Cortex of kidney (tissue), 1 donor: ENCODE measurements at places on chromosomes 3 and 15.

- DNase-seq, result no peak
Observed at GRCh38 chr3:150878290-150878689, 26.9 kb downstream of the MINDY4B start.

DNA sequence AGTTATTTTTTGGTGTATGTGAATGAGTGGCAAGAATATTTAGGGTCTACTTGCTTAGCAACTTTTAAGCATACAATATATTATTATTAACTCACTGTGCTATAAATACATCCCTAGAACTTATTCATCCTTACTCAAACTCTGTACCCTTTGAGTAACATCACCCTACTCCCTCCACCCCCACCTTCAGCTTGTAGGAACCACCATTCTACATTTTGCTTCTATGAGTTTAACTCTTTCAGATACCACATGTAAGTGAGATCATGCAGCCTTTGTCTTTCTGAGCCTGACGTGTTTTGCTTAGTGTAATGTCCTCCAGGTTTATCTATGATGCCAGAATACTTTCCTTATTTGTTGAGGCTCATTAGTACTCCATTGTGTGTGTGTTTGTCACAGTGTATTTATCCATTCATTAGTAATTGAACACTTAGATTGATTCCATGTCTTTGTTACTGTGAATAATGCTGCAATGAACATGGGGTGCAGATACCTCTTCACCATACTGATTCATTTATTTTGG lies 526.9 kb downstream of the PYDC2 start:
- no peak for DNase-seq

DNA sequence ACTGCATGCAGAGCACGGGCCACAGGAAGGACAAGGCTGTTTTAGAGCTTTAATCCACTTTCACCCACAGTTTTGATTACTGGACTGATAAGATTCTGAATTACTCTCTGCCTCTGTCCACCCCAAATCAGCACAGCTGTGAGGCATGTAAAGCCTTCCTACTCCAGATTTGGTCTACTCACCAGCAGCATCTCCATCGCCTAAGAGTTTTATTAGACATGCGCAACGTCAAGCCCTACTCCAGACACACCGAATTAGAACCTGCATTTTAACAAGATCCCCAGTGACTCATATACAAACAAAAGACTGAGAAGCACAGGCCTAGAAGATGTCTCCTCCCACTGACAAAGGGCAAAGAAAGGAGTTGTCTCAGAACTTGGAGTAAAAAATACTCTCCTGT lies 221.2 kb downstream of the TUSC7 start:
- DNase-seq, result no peak

DNA sequence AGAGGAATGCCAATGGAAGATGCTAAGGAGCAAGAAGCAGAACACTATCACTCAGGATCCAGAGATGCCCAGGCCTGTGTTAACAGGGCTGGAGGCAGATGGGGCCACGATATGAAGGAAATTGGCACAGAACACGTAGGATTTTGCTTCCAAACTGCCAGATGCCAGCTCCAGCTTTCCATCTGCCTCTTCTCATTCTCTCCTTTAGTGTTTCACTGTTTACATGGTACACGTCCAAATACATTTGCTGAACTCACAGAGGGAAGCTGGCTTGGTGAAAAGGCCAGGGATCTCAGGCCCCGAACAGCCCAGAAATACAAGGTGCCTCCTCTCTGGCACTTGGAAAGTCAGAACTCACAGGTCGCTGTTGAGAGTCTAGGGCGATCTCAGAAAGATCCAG lies 187.0 kb downstream of the NTRK3 start:
- DNase-seq, result no peak

GRCh38 chr3:115977866-115978265 lies 354.6 kb downstream of the GAP43 start:
- DNase-seq, result no peak

- no peak for DNase-seq
Observed at GRCh38 chr15:93789441-93789840, 441.9 kb upstream of the MCTP2 start.

- DNase-seq, result no peak
Observed at GRCh38 chr3:188401244-188401993, 247.5 kb downstream of the LPP start.

DNA sequence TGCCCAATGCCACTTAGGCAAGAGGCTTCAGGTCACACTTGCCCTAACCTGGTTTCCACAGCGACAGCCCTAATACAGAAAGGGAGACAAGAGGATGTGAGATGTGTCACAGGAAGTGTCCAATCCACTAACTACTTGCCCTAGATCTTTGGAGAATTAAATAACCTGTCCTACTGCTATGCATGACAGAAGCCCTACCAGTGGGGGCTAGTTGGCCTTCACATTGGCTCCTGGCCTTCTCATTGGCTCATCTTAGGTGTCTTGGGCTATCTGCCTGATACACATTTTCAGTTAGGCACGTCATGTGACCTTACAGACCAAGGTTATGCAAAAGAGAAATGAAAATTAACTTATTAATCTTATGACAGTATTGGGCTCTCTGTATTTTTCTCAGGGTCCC lies 449.9 kb downstream of the FHIT start:
- DNase-seq, result no peak

DNA sequence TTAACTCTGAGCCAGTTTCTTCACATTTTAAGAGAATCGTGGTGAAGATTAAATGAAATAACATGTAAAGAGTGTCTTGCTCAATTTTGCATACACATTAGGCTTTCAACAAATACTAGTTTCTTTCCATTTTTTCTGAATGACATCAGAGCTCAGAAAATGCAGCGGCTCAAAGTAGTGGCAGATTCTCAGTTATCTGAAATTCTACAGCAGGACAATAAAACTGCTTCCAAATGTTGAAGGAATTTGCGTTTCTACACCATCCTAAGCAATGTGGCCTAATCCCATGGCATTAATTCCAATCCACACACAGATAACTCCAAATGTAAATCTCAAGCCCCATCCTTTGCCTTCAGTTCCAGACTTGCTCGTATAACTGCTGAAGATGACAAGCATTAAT lies 115.8 kb downstream of the PLCH1 start:
- DNase-seq, result no peak

- no peak for DNase-seq
Observed at GRCh38 chr3:10021856-10022775, 4.1 kb upstream of the FANCD2 start.

DNA sequence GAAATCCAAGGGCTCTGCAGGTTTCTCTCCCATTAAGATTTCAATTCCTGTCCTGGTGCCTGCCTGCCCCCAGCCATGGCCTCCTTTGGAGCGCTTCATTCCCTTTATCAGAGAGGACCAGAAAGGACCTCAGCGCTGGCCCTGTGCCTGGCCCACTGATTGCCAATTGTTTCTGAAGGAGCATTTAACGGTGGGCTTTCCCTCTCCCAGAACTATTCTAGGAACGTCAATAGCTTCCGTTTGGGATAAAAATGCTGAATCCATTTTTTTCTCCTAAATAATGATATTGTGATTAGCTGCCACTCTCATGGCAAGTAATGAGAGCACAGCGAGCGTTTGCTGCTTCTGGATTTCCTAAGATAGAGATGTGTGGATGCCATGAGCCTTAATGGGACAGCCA lies 12.2 kb upstream of the SLC6A1 start:
- DNase-seq, result no peak

GRCh38 chr15:40353697-40354096 lies 2.9 kb downstream of the PHGR1 start:
- DNase-seq, result no peak

GRCh38 chr3:146532406-146532805 lies 12.0 kb downstream of the PLSCR1 start:
- no peak for DNase-seq

DNA sequence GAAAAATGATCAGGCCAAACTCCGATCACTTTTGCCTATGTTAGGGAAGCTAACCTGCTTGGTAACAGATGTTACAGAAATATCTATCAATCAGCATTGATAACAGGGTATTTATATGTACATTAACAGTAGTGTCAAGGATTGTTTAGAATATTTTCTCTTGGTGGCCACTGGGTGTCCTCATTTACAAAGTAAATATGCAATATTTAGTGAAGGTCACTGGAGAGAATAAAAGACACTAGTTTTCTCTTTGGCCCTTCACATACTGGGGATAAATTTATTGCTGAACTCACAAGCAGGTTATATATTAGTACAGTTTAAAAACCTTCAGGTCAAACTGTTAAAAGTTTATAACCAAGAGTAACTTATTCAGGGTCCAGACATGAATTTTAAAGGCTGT lies 69.0 kb downstream of the TIGIT start:
- DNase-seq, result no peak

GRCh38 chr3:140205598-140205997 lies 270.6 kb downstream of the CLSTN2 start:
- DNase-seq, result no peak

DNA sequence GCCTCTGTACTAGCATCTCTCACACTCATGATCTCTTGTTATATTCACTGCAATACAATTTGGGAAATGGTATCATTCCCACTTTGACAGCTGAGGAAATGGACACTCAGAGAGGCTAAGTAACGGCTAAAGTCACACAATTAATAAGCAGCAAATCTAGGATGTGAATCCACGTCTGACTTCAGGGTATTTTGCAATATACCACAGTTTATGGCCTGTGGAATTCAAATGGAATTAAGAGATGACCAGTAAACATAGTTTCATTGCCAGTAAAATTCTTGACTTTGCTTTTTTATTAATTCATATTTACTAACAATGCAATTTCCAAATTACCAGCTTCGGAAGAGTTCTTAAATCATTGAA lies 61.1 kb downstream of the CCNL1 start:
- DNase-seq, result no peak
